ENCODE measurements at places on chromosomes 1 and 21.

GRCh38 chr1:231165371-231165770, 3.5 kb downstream of the TRIM67 start:
- DNase-seq, result peak; percentile 26

DNA sequence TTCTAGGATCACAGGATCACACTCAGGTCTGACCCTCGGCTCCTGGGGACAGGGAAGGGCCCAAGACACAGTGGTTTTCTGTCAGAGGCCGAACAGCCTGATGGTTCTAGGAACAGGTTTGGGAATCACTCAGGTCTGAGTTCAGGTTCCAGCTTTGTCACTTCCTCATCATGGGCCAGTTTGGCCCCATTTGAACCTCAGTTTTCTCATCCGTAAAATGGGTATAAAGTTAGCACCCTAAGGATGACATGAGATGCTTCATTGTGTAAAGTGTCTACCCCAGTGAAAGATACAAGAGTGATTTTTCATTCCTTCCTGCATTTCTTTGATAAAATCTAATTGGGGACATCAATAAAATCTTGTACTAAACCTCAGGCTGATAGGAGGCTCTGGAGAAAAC, 11.2 kb upstream of the ACTL8 start:
- no peak for DNase-seq

DNA sequence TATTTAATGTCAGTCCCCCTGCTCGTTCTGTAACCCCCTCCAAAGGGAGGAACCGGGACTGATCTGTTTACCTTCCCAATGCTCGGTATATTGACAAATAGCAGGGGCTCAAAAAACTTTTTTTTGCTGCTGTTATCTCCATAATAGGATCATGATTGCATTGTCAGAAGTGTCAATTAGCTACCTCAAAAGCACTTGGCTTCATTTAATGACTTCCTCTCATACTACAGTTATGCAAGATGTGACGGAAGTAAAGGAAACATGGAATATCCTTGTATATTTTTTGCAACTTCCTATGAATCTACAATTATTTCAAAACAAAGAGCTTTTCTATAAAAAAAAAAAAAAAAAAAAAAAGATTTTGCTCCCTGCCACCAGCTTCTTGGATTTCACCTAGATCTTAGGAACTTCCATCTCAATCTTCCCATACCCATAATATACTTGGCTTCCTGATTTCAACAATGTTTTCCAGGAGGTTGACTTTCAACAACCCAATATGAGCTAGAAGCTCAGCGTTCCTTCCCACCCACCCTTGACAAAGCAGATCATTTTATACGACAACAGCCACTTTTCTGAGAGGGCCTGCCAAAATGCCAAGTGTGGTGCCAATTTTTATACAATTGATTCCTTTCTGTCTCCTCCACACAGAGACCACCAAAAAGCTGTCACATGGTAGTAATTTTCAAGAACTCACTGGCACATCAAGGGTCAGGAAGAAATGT, 71.7 kb downstream of the SETD4 start:
- DNase-seq, result no peak

GRCh38 chr1:20377516-20378270, 87.0 kb downstream of the VWA5B1 start:
- DNase-seq, result no peak

All from cardiac fibroblast (primary cell).